ENCODE measurements at places on chromosomes 1 and 21.

GRCh38 chr1:212973426-212973825, 23.1 kb downstream of the VASH2 start:
- DNase-seq, result no peak

GRCh38 chr1:200342511-200343311, 67.1 kb downstream of the ZNF281 start:
- no peak for DNase-seq

- DNase-seq, result no peak
Observed at GRCh38 chr1:224127925-224128819, 14.3 kb downstream of the FBXO28 start.

DNA sequence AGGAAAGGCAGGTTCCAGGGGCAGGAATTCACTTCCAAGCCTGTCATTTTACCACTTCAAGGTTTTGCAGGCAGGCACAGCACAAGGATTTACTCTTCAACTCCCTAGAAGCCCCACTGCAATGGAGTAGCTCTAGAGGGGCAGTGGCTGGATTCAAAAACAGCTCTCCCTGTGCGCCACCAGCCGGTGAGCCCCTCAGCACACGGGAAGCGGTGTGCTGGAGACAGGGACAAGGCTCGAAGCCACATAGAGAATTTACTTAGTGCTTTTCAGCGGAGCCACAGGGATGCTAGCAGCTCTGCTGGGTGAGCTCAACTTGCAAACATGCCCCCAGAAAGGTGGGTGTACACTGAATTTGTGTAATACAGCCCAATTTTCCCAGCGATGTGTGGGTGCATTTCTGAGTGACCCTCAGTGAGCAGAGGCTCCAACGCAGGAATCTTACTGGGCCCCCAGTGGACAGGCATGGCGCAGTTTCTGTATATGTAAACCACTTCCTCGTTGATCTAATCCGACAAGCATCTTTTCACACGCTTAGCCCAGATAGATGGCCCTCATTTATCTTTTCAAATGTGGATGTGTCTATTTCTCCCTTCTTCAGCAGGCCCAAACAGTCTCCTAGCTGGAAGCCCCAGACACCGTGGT, 10.9 kb downstream of the VWA5B1 start:
- no peak for DNase-seq

- DNase-seq, result peak; percentile 46
Observed at GRCh38 chr1:171841050-171841910, at the start of gene DNM3. TSS of gene DNM3 (plus strand) at chr1:171841498. CDS start at chr1:171841657, 159 bp downstream.

DNA sequence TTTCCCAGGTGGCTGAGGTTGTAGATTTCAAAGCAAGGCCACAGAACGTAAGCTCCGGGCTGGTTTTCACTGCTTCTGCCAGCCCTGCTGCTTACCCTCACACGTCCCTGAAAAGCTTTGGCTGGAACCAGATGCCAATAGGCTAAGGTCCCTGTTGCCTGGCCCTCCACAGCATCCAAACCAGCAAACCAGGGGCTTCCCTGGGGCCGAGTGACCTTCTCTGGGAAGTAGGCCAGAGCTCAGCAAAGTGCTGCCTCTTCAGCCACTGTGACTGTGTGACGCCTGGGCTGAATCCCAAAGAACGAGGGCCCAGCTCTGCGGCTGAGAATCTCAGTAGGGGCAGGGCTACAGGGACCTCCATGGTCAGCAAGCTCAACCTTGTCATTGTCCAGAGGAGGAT, 28.9 kb upstream of the RBM15 start:
- peak; percentile 48 for DNase-seq

DNA sequence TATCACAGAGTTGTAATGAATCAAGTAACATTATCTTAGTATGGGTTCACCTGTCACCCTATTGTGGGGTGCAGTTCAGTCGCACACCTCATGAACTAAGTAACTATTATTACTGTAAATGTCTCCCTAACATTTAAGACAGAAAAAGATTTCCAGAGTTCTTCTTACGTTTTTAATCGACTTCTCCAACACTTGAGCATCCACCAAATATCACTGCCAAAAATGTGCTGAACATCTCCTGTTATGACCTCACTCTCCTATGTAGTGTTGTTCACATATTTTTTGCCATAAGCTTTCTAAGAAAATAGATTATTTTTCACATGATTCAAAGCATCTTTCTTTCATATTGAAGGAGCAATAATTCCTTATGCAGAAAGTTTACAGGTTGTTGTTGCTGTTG, 1.3 kb downstream of the TTLL7 start:
- no peak for DNase-seq

DNA sequence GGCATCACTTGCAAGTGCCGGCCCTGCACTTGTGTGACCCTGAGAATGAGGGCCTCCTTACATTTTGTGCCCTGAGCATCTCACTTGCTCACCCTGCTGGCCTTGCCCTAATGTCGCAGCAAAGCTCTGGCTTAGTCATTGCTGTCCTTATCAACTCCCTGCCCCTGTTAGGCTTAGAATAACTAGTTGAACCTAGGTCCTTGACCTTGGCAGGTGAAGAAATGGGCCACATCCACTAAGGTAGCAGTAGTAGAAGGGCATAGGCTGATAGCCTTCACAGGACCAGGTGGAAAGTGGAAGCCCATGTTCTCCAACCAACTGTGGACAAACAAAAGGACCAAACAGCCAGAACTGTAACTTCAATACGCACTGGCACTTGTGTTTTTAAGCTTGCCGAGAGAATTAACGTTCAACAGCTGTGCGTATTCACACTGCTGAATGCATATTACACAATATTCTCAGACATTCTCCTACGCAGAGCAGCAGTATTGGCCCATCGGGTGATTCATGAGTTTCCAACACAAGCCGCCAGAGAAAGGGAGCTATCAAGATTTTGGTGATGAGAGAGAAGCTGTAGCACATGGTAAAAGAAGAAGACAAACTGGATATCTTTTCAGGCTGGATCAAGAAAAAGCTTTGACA, 27.7 kb upstream of the PTGFRN start:
- DNase-seq, result no peak

- peak; percentile 58 for DNase-seq
Observed at GRCh38 chr1:21894034-21894881, 42.9 kb downstream of the HSPG2 start.

- DNase-seq, result no peak
Observed at GRCh38 chr1:80918380-80918779, 882.4 kb upstream of the ADGRL2 start.

DNA sequence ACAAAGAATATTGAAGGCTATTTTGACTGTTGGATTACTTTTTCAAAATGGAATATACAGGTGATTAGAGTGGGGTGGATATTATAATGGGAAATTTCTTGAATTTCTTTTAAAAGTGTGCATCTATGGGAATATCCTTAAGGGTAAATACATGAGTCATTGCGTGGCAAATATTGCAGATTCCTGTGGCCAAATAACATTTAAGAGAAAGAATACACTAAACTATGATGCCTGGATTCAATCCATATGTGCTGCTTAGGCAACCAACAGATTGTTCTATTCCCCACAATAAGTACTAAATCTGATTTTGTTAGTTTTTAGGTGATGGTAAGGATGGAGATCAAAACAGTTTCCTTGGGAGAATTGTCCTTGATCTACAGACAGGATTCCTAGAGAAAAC, 119.5 kb downstream of the HMCN1 start:
- DNase-seq, result no peak

DNA sequence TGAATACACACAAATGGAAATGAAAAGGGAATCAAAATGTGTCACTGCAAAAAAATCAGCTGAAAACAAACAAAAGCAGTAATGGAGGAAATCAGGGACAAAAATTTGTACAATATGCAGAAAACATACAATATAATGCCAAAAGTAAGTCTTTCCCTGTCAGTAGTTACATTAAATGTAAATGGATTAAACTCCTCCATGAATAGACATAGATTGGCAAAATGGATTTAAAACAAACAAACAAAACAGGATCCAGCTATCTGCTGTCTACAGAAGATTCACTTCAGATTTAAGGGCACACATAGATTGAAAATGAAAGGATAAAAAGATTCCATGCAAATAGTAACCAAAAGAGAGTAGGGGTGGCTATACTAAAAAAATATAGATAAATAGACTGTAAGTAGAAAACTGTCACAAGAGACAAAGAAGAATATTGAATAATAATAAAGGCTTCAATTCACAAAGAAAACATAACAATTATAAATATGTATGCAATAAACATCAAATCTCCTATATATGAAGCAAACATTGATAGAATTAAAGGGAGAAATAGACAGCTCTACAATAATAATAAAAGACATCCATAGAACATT, 42.2 kb upstream of the ERO1B start:
- DNase-seq, result no peak

DNA sequence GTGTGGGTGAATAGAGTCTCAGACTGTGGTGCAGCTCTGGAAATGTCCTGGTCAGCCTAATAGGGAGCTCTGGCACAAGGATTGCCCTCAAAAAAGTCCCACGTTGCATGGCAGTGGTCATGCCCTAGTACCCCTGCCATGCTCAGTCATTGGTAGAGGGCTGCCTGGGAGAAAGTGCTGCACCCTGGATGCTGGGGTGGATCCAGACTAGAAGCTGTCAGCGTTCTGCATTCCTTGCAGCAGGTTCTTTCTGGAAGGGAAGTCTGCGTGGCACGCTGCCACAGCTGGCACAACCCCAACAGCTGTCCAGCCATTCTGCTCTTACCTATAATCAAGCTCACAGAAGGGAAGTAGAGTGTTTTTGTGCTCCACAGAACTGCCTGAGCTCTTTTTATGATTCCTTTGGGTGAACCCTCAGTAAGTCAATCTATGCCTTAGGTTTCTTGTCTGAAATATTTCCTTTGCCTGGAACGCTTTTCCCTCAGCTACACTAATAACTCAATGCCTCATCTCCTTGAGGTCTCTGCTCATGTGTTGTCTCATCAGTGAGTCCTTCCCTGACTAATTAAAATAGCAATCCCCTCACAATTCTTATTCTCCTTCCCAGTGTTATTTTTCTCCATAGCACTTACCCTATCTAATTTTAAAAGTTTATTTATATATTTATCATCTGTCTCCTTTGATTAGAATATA, 61.5 kb upstream of the JAK1 start:
- peak; percentile 67 for DNase-seq

DNA sequence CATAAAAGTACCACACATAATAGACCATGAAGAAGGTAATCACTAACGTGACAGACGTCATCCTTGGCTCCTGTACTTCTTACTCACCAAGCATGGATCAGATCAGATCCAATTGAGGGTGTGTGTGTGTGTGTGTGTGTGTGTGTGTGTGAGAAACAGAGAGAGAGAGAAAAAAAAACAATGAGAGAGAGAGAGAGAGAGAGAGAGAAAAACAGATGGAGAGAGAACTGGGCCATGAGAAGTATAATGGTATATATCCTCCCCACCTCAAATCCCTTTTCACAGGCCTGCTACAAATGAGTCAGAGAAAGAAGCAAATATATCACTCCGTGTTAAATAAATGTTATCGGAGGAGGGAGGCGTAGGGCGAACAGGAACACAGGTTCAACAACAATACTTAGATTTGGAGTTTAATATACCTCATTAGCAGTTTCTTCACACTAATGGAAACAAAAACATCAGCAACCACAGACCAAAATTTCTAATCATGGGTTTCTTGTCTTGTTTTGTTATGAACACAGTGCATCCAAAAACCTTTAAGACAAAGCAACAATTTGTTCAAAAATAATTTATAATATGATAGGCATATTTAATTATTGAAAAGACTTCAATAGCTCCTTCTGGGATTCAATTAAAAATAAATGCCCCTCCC, 45.3 kb downstream of the TIAM1 start:
- DNase-seq, result no peak

DNA sequence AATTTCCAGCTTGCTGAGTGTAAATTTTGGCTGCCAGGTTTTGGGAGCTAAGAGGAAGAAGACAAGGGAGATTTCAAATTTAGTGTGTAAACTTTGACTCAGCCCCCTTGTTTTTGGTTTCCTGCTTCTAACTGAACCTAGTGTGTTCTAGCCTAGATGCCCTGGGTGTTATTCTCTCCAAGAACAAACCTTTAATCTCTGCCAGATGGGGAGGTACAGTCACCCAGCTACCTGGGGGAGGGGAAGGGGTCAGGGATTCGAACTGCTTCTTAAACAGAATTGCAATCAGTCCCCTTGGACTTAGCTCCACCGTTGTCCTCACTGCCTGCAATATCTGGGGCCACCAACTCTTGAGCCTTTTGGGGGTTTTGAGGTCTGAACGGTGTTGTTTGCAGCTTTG, 238.9 kb downstream of the KIF26B start:
- no peak for DNase-seq

DNA sequence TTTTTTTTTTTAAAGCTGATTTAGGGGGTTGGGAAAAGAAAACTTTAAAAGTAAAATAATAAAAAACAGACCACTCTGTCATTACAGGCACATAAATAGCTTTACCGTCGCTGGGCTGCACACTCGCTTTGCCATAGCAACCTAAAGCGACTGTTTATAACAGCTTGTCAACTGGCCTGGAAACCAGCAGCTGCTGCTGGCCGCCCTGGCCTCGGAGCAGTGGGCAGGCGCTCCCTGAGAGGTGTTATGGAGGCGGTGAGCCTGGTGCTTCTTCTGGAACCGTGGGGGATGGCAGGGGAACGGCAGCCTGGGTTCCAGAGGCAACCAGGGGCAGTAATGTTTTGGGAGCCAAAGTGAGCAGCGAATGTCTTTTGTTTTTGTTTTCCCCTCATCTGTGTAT, 45.7 kb downstream of the ATP2B4 start:
- no peak for DNase-seq

GRCh38 chr1:107842241-107842640, 122.7 kb downstream of the VAV3 start:
- no peak for DNase-seq

DNA sequence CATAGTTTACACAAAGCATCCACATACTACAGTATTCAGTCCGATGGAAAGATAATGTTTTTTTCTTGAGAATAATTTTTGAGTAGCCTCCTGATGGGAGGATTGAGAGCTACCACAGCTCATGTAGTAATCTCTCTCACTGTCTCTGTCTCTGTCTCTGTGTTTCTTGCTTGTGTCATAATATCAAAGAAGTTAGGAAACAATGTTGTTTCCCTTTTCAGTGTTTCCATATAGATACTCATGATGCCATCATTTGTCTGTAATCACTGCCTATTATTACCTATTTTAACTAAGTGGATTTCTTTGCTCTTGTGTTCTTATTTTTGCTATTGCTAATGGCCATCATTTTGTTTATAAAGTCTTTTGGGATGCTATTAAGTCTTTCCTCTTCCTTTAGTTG, 367.7 kb downstream of the NEGR1 start:
- no peak for DNase-seq

- DNase-seq, result no peak
Observed at GRCh38 chr1:200346700-200347099, 63.1 kb downstream of the ZNF281 start.

GRCh38 chr1:9121496-9122409, 7.1 kb downstream of the GPR157 start:
- no peak for DNase-seq

DNA sequence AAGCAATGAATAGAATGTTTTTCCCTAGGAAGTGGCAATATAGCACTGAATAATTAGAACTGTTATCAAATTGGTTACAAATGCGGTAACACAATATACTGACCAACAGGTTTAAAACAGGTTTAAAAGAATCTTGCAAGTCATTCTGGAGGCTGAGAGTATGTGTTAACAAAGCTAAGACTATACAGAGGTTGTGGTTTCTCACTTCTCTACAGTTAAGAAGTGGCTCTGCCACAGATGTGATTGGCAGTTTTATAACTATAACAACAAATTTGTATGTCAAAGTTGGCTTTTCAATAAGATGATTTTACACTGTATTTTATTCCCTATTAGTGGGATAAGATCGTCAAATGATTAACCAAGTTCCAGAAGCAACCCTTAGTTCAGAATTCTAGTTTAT, 7.1 kb downstream of the ANGEL2 start:
- DNase-seq, result no peak

GRCh38 chr1:67224856-67225255, 58.6 kb downstream of the IL23R start:
- no peak for DNase-seq

Measured in DMS79 treated with DMSO at 0.1 percent for 48 hours (cell line).